Progenitor cell of endocrine pancreas (in vitro differentiated cells): ENCODE measurements at places on chromosomes 3 and 15. TPM values are rescaled to one million over a fixed set of nuclear protein-coding genes. Genes with fewer than 3 reads are reported as not detected.
A peak's percentile ranks its signal among the peaks of the same experiment; 100 is the strongest.

The PRR20G gene
- total RNA-seq = not detected in 2 replicates

DNA sequence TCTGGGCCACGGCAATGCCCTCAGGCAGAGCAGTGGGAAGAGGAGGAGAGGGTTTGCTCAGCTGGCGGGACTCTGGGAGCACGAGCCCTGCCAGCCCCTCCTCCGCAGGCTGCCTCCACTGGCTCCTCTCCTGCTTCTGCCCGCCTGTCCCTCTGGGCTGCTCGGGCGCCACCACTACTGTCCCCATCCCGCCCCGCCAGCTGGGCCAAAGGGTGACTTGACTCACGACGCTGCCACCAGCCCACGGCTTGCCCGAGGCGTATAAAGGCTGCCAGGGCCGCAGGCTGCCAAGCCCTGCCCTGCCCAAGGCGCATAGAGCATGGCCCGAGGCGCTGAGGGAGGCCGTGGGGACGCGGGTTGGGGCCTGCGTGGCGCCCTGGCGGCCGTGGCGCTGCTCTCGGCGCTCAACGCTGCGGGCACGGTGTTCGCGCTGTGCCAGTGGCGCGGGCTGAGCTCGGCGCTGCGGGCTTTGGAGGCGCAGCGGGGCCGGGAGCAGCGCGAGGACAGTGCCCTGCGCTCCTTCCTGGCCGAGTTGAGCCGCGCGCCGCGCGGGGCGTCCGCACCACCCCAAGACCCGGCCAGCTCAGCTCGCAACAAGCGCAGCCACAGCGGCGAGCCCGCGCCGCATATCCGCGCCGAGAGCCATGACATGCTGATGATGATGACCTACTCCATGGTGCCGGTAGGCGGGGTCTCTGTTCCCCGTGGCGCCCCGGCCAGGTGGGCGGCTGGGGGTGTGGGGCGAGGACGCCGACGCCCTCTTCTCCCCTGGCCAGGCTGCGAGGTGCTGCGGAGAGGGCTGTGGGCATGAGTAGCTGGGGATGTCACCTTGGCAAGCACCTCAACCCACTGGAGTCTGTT lies at the start of gene GLDN:
Gene GLDN (plus strand): TSS at position 290 of the 861 bp plus-strand sequence. CDS start 30 bp downstream, at position 320.
- peak within 1 kb of the TSS; percentile 50 for H3K4me3 ChIP-seq
- no peak within 1 kb of the TSS for H3K27ac ChIP-seq
- peak; percentile 22 for DNase-seq
- no peaks in the 10 kb centered on the region for H3K36me3 ChIP-seq
- H3K4me1 ChIP-seq = no peaks in the 10 kb centered on the region
- H3K27me3 ChIP-seq = peaks cover 79% of the 10 kb centered on the region

GRCh38 chr3:181210275-181210674 lies 220.7 kb upstream of the DNAJC19 start:
- DNase-seq = no peak
- no peaks in the 10 kb centered on the region for H3K4me1 ChIP-seq
- H3K4me3 ChIP-seq = no peak overlapping the region
- H3K27me3 ChIP-seq = peaks cover 13% of the 10 kb centered on the region
- no peak overlapping the region for H3K27ac ChIP-seq
- H3K36me3 ChIP-seq = no peaks in the 10 kb centered on the region

- no peaks in the 10 kb centered on the region for H3K27me3 ChIP-seq
- H3K4me1 ChIP-seq = no peaks in the 10 kb centered on the region
- no peaks in the 10 kb centered on the region for H3K36me3 ChIP-seq
- no peak for DNase-seq
These were observed 60.8 kb downstream of the RAB11A start for GRCh38 chr15:65930134-65930533.

- H3K4me1 ChIP-seq = peaks cover 40% of the 10 kb centered on the region
- no peaks in the 10 kb centered on the region for H3K36me3 ChIP-seq
- H3K4me3 ChIP-seq = no peak overlapping the region
- no peak for DNase-seq
- H3K27me3 ChIP-seq = no peaks in the 10 kb centered on the region
- H3K27ac ChIP-seq = no peak overlapping the region
These were observed 21.9 kb downstream of the AKAP13 start for GRCh38 chr15:85402195-85402881.

DNA sequence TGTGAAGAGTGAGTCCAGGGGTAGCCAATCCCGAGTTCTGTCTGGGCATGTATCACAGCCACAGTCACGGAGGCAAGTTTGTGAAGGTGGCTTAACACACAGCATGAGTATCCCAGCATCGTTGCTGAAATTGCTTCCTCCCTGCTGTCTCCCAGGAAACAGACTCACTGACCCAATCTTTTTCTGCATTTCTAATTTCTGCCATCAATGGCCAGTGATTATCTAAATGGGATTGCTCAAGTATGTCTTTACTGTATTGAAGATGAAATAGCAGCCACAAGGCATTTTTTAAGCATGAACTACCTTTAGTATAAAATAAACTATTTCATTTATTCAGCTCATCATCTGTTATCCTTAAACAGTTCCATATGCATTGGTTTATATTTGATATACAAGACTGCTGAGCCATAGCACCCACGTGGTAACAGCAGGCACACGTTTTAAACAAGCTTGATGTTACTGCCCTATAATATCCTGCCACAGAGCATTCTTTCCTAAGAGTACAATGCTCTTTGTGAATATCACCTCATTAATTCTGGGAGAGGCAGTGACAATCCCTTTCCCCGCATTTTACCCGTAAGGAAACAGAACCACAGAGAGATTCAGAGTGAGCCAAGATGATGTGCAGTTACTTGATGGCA lies 276.6 kb upstream of the THBS1 start:
- peaks cover 1% of the 10 kb centered on the region for H3K36me3 ChIP-seq
- peaks cover 5% of the 10 kb centered on the region for H3K27me3 ChIP-seq
- H3K4me3 ChIP-seq = no peak overlapping the region
- no peak for DNase-seq
- no peak overlapping the region for H3K27ac ChIP-seq
- H3K4me1 ChIP-seq = no peaks in the 10 kb centered on the region

DNA sequence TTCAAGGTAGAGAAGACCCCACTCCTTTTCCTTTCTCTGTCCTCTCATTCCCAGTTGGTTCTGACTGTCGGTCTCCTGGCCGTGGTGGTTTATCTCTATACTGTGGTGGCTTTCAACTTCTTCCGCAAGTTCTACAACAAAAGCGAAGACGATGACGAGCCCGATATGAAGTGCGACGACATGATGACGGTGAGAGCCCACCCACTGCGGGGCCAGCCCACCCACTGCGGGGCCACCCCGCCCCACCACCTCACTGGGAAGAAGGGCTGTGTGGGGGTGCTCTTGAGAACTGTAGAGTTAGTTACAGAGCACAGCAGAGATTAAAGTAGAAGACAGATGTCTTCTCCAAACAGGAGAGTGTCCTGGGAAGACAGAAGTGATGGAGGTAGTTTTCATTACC lies 110.6 kb upstream of the CHRM5 start:
- no peaks in the 10 kb centered on the region for H3K4me1 ChIP-seq
- no peaks in the 10 kb centered on the region for H3K36me3 ChIP-seq
- no peaks in the 10 kb centered on the region for H3K27me3 ChIP-seq
- no peak overlapping the region for H3K4me3 ChIP-seq

GRCh38 chr3:62611541-62612240 lies 238.3 kb upstream of the FEZF2 start:
- no peak for DNase-seq
- H3K27ac ChIP-seq = no peak overlapping the region
- H3K4me3 ChIP-seq = no peak overlapping the region
- no peaks in the 10 kb centered on the region for H3K27me3 ChIP-seq
- H3K36me3 ChIP-seq = peaks cover 1% of the 10 kb centered on the region
